ENCODE measurements at places on chromosomes 6 and 20.

DNA sequence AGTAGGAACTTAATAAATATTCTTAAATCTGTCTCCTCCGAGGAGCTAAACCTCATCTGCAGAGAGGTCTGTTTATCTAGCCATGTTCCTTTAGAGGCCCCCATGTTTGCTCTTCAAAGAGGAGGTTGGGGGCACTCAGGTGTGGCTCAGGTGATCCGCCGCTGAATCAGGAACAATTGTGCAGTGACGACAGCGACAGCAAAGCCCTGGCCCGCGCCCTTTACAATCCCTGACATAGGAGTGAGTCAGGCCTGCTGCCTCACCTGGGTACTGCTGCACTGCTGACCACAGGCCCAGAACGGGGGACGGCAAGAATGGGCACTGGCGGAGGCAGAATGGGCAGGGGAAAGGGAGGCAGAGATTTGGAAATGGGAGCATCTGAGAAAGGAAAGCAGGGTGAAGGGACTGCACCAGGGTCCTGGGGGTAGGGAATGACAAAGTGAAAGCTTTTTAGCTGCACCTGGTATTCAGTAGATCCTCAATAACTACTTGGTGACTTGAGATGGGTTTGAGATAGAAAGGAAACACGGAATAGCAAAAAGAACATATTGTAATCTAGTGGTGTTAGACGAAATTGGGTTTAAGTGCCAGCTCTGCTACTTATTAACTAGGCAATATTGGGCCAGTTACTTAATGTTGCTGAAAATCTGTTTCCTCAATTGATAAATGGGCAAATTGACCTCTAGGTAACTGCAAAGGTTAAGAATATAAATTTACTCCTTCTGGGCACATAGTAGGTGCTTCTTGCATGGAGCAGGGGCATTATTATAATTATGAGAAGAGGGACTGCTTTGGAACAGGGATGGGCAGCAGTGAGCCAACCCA, 5.4 kb upstream of the IER3 start:
- no peak for DNase-seq

DNA sequence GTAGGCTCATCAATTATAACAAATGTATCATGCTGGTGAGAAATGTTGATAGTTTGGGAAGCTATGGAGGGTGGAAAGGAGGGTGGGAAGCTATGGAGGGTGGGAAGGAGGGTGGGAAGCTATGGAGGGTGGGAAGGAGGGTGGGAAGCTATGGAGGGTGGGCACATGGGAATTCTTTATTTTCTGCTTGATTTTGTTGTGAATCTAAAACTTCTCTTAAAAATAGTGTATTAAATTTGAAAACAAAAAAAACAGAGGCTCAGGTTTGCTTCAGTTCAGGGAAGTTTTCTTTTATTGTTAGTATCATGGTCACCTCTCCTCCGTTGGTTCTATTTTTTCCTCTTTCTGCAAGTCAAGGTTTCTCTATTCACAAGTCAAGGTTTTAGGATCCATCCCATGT, 106.4 kb downstream of the SOD2 start:
- no peak for DNase-seq

GRCh38 chr6:21891080-21891479, 297.5 kb downstream of the SOX4 start:
- DNase-seq: no peak

GRCh38 chr6:11921017-11921438, 91.1 kb upstream of the HIVEP1 start:
- DNase-seq: no peak

- no peak for DNase-seq
Measured at GRCh38 chr6:47852727-47853126, 70.9 kb downstream of the OPN5 start.

GRCh38 chr6:147001621-147002020, 202.6 kb upstream of the STXBP5 start:
- no peak for DNase-seq

- no peak for DNase-seq
Measured at GRCh38 chr6:117483004-117483644, 650 bp downstream of the DCBLD1 start.

GRCh38 chr6:31557443-31558317, 10.3 kb downstream of the NFKBIL1 start:
- DNase-seq: no peak

DNA sequence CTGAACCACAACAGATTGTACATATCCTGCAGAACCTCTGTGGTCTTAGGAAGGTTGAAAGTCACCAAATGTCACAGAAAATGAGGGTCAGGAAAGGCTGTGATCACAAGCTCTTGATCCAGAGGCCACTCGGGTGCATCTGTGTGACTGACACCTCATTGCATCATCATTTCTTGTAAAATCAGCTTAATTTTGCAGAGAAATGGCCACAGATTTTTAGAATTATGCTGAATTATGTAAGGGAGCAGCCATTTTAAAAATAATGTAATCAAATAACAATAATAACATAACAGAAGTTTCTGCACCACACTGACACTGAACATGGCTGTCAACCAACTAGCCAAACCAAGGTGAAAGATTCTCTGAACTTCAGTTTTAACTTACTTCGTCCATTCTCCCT, 32.5 kb upstream of the PRND start:
- no peak for DNase-seq

DNA sequence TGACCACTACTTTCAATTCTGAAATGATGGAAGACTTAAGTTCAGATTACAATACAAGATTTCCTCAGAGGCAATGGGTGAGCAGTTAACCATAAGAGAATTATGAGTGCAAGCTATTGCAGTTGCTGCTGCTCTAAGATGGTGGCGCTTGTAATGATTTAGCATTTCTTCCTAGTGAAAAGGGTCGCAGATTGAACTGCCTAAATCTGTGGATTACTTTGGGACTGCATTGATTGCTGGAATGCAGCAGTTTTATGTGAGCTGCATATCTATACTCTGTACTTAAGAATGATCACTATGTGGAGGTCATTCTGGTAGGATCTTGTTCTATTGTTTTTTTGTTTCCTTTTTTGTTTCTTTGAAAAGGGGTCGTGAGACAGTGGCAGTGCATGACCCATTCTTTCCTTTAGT, 5.3 kb downstream of the SCAF8 start:
- no peak for DNase-seq

DNA sequence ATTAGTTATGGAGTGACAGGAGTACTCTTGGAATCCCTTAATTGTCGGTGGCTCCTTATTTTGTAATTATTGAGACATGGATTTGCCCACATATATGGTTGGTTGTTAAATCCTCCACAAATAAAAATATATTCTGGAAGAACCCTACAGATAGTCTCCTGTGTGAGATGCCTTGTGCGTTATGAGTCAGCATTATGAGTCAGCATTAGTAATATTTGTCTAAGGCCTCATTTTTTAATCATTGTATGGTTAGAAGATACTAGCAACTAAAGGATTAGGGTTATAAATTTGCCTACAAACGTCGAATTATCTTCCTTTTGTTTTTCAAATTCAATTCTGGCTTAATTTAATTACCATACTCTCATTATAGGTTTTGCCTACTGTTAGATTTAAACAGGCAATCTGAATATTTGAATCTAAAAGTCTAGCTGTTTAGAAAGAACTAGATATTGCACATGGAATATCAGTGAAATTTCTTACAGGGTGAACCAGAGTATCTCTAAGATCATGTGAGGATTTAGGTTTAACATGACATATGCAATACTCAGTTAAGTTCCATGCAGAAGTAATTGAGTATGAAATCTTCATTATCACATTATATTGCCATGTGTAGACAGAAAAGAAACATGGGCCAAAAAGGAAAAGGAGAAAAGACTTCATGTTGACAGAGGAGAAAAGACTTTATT, 5.9 kb downstream of the C6orf58 start:
- no peak for DNase-seq

GRCh38 chr20:45969712-45970634, 2.0 kb downstream of the ZNF335 start:
- peak; percentile 41 for DNase-seq

DNA sequence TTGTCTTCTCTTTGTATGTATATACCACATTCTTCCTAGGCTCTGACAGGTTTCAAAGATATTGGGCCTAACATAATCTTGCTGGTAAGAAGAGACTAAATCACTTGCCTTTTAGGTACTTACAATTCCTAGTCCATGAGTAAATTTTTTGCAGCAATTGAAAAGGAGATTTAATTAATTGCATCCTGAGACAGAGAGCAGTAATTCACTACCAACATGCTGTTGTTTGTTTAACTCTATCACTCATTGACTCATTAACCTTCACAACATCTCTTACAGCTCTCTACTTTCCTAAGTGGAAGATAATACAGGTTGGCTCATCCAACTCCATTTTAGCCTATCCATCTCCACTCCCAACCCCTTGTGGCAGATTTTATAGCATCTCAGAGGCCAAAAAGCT, 280.4 kb downstream of the ALDH8A1 start:
- no peak for DNase-seq

GRCh38 chr6:124073820-124074587, 270.3 kb downstream of the NKAIN2 start:
- DNase-seq: no peak

DNA sequence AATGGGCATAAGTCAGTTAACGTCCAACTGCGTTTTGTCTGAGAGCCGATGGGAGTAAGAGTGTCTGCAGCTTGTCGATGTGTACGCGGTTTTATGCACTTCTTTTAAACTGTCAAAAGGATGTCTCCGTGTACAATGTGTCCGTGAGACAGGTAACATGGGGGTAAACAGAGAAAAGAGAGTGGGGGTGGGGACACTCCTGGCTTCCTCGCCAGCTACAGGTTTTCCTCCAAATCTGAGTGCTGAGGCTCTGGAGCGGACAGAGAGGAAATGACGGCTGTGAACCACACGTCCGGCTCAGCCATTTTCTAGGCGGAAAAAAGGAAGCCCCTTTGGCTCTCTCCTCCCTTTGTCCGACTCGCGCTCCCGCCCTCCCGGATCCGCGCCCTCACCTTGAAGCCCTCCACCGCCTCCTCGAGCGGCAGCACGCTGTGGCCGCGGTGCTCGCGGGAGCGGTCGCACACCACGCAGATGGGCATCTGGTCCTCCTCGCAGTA, 916 bp downstream of the TRIM27 start:
- peak; percentile 37 for DNase-seq

- no peak for DNase-seq
Measured at GRCh38 chr20:33217052-33217451, at the start of gene BPIFA3. BPIFA3 (plus strand) TSS chr20:33217352; CDS start chr20:33217537, 185 bp downstream.

DNA sequence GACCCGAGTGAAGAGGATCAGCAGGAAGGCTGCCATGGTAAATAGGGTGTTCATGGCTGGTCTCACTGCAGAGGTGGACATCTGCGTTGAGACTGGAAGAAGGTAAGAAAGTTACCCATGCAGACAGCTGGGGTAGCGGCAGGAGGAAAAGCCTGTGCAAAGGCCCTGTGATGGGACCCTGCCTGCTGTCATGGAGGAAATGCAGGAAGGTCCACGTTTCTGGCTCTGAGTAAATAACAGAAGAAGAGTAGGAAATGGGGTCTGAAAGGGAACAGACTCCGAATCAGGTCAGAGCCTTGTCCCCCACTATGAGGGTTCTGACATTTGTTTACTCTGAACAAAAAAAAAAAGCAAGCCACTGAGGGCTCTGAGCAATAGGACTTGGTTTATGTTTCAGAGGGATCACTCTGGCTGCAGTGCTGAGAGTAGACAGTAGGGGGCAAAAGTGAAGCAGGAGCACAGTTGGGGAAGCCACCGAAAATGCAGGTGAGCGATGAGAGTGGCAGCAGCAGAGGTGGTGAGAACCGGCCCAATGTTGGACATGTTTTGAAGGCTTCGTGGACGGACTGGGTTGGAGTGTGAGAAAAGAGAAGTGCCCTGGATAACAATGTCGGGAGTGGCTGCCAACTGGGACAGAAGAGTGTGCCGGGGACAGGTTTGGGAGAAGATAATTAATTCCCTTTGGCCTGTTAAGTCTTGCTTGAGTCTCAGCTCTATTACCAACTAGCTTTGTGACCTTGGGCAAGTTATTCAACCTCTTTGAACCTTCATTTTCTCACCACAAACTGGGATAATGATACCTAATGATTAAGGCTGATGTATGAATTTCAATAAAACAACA, 57.9 kb upstream of the MAP7 start:
- no peak for DNase-seq

- no peak for DNase-seq
Measured at GRCh38 chr6:139198529-139199288, 63.8 kb downstream of the HECA start.

DNA sequence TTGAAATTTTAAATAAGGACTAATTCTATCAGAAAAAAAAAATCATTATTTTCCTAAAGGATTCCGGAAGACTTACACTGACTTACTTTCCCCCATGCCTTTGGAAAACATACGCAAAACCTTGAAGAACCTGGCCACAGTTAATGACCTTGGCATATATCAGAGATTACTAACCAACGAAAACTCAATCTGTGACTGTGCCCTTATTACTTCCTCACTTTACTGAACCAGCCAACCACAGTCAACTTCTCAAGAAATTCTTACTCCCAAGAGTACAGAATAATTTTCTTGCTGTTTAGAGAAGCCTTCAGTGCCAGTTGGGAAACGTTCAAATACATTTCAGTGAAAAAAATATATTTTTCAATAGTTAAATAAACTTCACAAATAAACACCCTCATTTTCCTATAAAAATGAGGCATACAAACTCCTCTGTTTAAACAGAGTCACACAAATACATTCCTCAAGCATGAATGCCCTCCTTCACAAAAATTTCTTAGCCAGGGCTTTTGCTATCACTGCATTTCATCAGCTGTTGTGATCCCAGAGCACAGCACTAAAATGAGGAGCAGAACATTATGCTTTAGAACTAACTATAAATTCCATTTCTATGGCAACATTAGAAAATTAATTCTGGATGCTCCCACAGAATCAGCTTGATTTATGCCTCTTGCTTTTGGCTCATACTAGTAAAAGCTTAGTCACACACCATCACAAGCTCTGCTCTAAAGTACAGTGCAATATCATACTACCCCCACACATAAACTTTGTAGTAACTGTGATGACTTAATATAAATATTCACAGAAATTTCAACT, 117.6 kb downstream of the DST start:
- peak; percentile 61 for DNase-seq

- no peak for DNase-seq
Measured at GRCh38 chr6:43956478-43956877, 170.8 kb downstream of the MRPL14 start.

DNA sequence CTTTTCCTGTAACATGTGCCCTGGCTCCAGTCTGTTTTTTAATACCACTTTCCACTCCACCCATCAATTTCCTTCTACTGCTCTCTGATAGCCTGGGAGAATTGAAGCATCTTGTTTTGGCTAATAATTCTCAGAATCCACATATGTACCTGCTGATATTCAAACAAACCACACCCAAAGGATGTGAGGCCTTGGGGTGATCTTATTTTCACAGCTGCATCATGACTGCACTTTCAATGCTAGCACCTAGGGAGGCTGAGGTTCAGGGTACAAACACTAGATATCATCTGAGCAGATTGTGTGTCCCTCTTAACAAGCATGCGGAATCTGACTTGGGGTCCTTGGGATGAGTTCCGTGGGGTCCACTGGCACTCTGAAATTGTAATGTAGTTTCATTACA, 12.7 kb downstream of the FNDC1 start:
- DNase-seq: no peak

GRCh38 chr20:41462372-41463161, 95.9 kb upstream of the EMILIN3 start:
- no peak for DNase-seq

GRCh38 chr6:112321941-112322424, 25.1 kb upstream of the RFPL4B start:
- DNase-seq: no peak
